ENCODE measurements at places on chromosomes 1 and 21.

DNA sequence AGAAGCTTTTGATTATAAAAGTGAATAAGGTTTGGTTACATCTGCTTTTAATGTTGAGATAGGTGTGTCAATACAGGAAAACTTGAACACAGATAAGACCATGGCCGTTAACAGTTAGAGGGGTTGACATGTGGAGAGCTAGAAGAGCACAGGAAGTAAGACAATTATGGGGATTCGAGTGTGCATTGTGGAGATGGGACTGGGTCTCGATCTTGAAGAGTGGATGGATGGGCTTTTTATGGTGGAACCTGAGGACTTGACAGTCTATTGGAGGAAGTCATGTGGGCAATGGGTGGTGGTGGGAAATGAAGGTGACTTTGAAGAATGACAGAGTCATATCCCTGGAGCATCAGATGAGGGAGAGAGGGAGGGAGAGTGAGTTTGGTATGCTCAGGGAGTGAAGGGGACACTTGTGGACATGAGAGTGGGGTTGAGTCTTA lies 12.1 kb downstream of the DYRK1A start:
- no peak for DNase-seq

GRCh38 chr1:63748641-63749040 lies 25.2 kb upstream of the ROR1 start:
- no peak for DNase-seq

DNA sequence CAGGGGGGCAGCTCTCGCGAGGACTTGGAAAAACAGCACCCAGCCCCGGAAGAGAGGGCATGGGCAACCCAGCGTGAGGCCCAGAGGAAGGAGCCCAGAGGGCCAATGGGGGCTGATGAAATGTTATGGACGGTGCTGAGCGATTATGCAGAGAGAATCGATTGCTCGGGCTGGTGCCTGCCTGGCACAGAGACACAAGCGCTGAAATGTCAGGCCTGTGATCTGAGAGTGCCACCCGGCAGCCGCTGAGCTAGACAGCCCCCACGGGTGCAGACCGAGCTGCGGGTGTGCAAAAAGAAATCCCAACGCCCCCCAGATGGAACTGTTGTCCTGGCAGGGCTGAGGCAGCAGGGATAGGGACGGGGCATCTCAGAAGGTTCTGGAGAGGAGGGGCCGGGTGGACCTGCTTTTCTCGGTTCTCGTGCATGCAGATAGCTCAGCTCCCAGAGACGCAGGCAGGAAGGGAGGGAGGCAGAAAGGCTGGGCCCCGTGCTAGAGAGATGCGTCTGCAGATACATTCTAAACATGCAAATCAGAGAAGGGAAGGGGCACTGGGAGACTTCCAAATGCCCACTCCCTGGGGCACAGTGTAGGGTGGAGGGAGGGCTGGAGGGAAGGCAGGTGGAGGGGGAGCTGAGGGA lies 41.5 kb downstream of the TAS1R2 start:
- no peak for DNase-seq

DNA sequence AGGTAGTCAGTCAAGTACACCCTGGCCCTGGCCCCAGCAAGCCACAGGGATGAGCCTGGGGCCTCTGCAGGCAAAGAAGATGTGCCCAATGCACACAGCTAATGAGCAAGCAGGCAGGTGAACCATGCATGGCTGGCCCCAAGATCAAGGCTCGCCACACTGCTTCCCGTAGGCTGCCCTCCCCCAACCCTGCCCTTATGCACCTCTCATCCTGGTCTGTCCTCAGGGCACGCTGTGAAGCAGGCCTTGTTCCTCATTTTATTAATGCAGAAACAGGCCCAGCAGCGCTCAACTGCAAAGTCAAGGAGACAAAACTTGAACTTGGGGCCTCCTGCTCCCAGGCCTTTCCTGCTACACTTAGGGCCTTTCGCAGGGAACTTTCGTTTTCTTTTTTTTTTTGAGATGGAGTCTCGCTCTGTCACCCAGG lies 35.6 kb upstream of the ID3 start:
- DNase-seq, result no peak

DNA sequence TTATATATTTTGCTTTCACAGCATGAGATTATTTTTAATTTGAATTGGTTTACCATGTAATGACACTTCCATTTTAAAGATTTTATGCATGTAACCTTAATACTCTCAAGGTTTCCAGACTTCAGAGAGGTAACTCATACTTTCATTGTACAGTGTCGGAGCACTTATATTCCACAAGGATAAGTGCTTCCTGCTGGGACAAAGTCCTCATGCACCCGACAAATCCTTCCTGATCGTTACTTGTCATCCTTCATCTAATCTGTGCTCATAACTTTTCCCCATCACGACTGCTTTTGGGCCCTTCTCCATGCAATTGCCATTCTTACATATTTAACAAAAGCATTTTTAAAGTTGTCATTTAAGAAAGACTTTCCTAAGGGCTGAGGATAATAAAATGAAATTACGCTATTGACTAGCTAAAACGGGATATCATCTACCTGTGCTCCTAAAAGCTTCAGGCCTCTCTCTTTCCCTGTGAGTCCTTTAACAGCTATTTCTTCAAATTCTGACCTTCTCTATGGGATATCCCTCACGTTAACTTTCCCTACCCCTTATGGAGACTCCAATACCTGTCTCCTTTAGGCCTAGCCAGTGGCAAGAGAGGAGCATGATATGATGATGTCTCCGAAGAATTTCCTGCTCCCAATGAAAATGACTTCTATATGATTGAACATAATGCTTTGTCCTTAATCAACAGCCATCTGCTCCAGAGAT lies 59.3 kb downstream of the NCAM2 start:
- DNase-seq, result no peak

GRCh38 chr1:67945733-67946374 lies 104.6 kb downstream of the DIRAS3 start:
- DNase-seq, result no peak

GRCh38 chr1:167795810-167796740 lies 74.3 kb downstream of the MPZL1 start:
- DNase-seq, result no peak

- DNase-seq, result no peak
Observed at GRCh38 chr1:199173356-199173755, 534.5 kb downstream of the PTPRC start.

- no peak for DNase-seq
Observed at GRCh38 chr1:61404597-61405376, 320.2 kb downstream of the TM2D1 start.

DNA sequence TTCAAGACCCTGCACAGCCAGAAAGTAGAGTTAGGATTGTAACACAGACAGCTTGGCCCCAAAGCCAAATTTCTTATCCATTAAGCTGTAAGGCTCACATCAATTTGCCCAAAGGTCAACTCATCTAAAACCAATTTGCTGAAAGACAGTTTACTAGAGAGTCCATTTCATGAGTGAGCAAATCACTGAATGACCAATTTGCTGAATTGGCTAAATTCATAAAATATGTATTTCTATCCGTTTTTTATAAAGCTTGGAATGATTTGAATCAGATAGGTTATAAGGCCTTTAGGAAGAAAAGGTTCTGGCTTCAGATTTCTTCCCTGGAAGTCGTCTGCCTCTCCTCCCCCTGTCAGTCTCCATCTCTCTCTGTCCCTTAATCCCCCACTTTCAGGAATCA lies 168.1 kb downstream of the FCRL5 start:
- no peak for DNase-seq

DNA sequence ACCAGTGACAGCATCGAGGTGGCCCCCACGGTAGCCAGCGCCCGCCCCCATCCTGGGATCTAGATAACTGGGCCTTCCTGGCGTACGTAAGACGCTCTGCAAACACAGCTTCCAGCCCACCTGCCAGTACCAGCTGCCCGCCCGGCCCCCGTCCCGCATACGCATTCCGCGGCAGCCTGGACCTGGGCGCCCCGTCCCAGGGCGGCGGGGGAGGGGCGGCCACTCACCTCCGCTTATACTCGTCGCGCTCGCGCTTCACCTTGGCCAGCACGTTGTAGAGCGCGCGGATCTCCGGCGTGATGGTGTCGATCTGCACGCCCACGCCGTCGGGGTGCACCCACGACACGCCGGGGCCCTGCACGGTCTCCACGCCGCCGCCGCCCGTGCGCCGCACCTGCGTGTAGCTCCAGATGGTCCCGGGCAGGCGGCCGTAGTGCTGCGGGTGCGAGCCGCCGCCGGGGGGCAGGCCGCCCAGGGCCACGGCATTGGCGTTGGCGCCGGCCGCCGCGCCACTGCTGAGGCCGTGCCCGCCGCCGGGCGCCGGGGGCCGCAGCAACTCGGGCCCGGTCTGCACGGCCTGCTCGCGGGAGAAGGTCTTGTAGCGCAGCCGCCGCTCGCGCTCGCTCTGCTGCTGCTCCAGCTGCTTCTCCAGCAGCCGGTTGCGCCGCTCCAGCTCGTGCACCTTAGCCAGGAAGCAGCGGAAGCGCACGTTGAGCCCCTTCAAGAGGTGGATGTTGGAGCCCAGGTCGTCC lies 859 bp downstream of the IFFO2 start:
- DNase-seq, result no peak

DNA sequence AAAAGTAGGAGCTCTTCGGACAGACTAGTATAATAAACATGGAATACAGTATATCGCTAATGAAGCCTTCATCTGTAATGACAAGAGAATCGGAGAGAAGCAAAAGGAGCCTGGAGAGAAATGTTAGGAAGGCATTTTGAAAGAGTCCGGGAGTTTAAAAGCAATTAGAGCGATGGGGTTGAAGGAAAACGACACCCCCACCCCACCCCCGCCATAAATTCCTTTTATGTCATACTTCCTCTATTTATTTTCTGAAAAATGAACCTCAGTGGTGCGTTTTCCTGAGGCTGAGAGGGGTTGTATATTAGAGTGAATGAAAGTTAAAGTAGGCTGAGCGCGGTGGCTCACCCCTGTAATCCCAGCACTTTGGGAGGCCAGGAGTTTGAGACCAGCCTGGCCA lies 635 bp upstream of the APH1A start:
- no peak for DNase-seq

- no peak for DNase-seq
Observed at GRCh38 chr21:41170442-41170841, 2.5 kb downstream of the BACE2 start.

DNA sequence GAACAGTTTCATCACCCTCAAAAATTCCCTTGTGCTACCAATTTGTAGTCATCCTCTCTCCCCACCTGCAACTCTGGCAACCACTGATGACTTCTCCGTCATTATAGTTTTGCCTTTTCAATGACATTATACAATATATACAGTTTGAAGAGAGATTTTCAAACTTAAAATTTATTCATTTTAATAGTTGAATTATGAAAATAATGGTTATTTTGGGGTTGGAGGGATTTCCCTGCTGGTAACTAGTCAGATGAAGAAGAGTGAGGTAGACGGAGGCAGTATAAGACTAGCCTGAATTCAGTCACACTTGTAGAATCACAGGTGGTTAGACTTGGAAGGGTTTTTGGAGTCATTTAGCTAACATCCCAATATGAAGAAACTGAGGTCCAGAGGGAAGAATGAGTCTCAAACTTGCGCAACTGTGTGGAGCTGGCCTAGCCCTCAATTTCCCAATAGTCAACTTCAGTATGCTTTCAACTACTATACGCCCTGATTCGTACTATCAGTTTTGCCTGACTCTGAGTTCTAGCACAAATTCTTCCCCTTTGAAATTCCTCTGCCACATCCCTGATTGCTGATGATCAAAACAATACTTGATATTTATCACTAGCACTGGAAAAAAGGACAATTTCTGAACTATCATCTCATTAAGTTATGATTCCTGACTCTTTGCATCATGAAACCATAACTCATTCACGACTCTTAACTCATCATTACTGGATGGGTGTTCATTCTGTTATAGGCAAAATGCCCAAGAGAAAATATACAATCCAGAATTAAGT lies 54.2 kb downstream of the VANGL2 start:
- no peak for DNase-seq

DNA sequence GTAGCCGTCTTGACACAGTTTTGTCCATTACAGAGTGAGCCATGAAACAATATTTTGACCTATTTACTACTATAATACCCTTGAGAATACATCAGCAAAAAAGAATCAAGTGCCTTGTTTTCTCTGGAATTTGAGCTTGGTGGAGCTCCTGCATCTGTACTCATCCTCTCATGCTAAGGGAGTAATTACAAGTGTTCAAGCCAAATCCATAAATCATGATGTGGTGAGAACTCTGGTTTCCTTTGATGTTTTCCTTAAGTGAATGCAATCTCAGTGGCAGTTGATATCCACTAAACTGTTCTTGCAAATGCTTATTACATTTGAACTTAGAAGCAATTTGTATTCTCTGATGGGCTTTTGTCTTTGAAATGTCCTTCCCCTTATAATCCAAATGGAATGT lies 824.6 kb upstream of the TMPRSS15 start:
- no peak for DNase-seq

DNA sequence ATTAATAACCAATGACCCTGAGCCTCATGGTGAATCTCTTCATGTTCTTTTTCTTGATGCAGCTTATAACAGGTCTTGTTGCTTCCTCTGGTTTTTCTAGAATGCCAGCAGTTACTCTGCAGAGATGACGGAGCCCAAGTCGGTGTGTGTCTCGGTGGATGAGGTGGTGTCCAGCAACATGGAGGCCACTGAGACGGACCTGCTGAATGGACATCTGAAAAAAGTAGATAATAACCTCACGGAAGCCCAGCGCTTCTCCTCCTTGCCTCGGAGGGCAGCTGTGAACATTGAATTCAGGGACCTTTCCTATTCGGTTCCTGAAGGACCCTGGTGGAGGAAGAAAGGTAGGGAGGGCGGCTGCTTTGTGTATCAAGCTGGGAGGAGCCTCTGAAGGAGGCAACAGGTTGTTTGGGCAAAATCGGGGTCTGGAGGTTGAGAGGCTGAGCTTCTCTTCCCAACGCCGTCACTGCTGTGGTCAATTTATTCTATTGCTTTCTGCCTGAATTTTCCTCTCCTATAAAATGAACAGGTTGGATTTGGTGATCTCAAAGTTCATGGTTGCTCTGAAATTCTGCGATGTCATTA lies 6.7 kb downstream of the ABCG1 start:
- DNase-seq, result no peak

- DNase-seq, result no peak
Observed at GRCh38 chr21:21373969-21374368, 375.8 kb downstream of the NCAM2 start.

DNA sequence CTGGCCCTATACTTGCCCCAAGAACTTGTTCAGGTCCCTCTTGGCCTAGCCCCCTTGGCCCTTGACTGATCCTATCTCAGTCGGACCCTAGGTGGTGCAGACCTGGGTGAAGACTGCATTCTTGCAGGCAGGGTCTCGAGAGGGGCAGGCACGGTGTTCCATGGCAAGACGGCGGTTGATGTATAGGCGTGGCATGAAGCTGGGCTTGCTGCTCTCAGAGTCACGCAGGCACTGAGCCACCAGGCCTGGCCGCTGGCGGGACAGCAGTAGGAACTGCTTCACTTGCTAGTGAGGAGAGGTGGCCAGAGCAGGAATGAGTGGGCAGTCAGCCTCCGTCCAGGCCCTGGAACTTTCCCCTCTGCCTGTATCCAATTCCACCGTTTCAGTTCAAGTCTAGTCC lies 3.8 kb downstream of the HECTD3 start:
- DNase-seq, result no peak

GRCh38 chr1:169925505-169926482 lies 32.1 kb upstream of the SCYL3 start:
- DNase-seq, result no peak

GRCh38 chr1:238951809-238952208 lies 434.6 kb upstream of the CHRM3 start:
- peak; percentile 42 for DNase-seq

- DNase-seq, result no peak
Observed at GRCh38 chr1:245752561-245752960, 597.8 kb downstream of the KIF26B start.

Data from amniotic stem cell (primary cell).